A549 treated with dexamethasone at 1 μM for 4 hours (cell line): ENCODE measurements at places on chromosomes 5 and 9. TPM values are rescaled to one million over a fixed set of nuclear protein-coding genes. Genes with fewer than 3 reads are reported as not detected.

The TMEM174 gene
- not detected in 5 replicates for total RNA-seq

The SHOC1 gene
- total RNA-seq = 0.01 to 0.02 TPM in 2 of 5 replicates, not detected in the others

The PSD2 gene
- total RNA-seq = 0.02 to 0.05 TPM (median 0.02 TPM) in 4 of 5 replicates, not detected in the other

The TOMM5 gene
- 301 to 345 TPM (median 322 TPM) in 5 replicates for total RNA-seq

The FAM151B gene
- 1.3 to 2.0 TPM (median 1.5 TPM) in 5 replicates for total RNA-seq

The MAMDC4 gene
- 1.3 to 4.3 TPM (median 3.4 TPM) in 5 replicates for total RNA-seq

The MAPK9 gene
- total RNA-seq = 25.5 to 44.1 TPM (median 38.1 TPM) in 5 replicates

The TTC33 gene
- 8.2 to 13.9 TPM (median 11.9 TPM) in 5 replicates for total RNA-seq

The MLANA gene
- not detected in 5 replicates for total RNA-seq

The LECT2 gene
- not detected in 5 replicates for total RNA-seq

The CD274 gene
- total RNA-seq = 1.1 to 2.1 TPM (median 1.3 TPM) in 5 replicates

The TMEM215 gene
- total RNA-seq = 0.02 TPM in 3 of 5 replicates, not detected in the others
